ENCODE measurements at places on chromosomes 1 and 21.

DNA sequence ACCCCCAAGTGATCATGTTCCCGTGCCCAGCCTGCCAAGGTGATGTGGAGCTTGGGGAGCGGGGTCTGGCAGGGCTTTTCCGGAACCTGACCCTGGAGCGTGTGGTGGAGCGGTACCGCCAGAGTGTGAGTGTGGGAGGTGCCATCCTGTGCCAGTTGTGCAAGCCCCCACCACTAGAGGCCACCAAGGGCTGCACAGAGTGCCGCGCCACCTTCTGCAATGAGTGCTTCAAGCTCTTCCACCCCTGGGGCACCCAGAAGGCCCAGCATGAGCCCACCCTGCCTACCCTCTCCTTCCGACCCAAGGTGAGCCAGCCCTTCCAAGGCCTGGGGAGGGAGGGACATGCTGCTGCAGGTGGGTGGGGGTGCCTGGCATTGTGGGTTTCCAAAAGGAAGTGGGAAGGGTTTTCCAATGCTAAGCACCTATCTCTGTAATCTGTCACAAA lies 2.3 kb downstream of the TRIM46 start:
- DNase-seq: no peak

GRCh38 chr21:42237577-42237976 lies 18.6 kb downstream of the ABCG1 start:
- no peak for DNase-seq

- DNase-seq: no peak
Observed at GRCh38 chr1:32861904-32862695, 8.6 kb downstream of the FNDC5 start.

GRCh38 chr1:25705699-25706098 lies 89.1 kb downstream of the MAN1C1 start:
- no peak for DNase-seq

DNA sequence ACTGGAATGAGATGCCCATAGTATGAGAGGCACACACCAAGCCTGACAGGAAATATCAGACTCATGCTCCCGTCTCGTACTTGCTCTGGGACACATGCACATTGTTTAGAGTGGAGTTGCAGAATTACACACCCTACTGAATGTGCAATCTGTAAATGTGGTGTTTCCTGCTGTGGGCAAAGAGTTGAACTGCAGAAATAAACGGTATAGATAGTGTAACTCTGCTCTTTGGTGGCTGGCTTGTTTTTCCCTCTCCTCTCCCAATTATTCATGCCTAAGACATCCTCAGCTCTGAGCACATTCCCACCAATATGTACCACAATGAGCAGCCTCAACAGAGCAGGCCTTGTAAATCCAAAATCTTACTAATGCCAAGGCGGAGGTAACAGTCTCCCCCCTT lies 90.1 kb upstream of the DIRAS3 start:
- no peak for DNase-seq

DNA sequence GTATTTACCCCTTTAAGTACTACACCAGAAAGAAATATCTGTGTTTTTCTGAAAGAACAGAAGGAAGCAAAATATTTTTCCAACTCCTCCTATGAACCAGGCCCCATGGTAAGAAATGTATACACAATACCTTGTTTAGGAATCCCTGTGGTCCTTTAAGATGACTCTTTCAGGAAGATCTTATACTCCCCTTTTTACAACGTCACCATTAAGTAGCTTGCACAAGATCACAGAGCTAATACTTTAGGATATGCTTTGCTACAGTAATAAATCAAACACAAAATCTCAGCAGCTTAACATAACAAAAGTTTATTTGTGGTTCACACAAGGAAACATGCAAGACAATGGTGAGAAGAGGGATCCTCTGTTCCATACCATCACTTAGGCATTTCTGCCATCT lies 8.8 kb upstream of the LAMB3 start:
- no peak for DNase-seq

DNA sequence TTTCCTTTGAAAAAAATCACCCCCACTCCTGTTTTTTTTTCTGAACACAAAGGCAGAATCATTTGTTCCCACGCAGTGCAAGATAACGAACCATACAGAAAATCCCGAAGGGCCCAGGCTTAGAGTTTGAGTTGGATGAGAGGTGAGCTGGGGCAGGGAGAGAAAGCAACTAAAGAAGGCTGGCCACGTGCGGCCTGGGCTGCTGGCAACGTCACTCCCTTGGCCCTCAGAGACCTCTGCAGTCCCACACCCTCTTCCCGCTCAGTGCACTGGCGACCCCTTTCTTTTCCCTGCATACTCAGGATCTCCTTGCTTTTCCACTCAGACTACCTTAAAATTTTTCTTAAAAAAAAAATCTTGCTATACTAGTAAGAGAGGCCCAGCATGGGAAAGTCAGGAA lies 28.2 kb upstream of the CRNN start:
- DNase-seq: no peak

GRCh38 chr21:46022551-46023525 lies 41.3 kb downstream of the COL6A1 start:
- no peak for DNase-seq

DNA sequence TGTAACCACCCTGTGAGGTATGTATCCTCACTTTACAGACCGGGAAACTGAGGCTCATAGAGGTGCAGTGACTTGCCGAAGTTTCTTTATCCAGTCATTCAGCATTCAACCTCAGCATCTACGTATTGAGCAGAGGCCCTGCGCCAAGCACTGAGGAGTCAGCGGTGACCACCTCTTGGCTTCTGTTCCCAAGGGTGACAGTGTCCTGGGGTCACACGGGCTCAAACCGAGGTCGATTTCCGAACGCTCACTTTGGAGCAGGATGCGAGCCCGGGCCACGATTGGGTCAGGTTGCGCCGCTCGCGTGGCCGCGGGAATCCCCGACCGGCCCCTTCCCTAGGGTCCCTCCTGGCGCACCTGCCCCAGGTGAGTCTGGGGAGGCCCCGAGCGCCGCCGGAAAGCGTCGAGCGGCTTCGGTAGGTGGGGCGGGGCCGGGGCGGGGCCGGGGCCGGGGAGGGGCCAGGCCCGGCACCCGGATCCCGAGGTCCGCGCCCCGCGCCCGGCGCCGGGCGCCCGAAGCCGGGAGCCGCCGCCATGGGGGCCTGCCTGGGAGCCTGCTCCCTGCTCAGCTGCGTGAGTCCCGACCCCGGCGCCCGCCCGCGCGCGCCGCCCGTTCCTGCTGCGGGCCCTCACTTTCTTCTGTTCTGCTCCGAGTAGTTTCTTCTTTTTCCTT lies at the start of gene SERINC2:
Gene SERINC2 (plus strand): TSS at position 482 of the 673 bp plus-strand sequence. CDS start 53 bp downstream, at position 535.
- no peak for DNase-seq

GRCh38 chr21:42534421-42535378 lies 21.0 kb downstream of the SLC37A1 start:
- no peak for DNase-seq

- no peak for DNase-seq
Observed at GRCh38 chr1:241610056-241610815, 29.9 kb downstream of the CHML start.

DNA sequence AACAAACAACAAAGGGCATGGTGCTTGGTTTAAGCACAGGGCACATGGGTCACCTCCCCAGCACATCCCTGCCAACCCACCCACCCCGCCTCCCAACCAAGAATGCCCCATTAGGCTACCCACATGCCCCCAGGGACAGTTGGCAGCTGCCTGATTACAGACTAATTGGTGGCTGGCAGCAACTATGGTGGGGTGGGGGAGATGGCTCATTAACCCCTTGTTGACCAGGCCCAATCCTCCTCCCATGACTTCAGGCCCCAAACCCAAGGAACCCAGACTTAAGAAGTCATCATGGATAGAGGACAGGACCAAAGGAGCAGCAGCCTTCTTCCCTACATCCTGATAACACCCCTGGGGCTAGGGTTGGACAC lies 1.3 kb downstream of the RIMS3 start:
- DNase-seq: no peak

DNA sequence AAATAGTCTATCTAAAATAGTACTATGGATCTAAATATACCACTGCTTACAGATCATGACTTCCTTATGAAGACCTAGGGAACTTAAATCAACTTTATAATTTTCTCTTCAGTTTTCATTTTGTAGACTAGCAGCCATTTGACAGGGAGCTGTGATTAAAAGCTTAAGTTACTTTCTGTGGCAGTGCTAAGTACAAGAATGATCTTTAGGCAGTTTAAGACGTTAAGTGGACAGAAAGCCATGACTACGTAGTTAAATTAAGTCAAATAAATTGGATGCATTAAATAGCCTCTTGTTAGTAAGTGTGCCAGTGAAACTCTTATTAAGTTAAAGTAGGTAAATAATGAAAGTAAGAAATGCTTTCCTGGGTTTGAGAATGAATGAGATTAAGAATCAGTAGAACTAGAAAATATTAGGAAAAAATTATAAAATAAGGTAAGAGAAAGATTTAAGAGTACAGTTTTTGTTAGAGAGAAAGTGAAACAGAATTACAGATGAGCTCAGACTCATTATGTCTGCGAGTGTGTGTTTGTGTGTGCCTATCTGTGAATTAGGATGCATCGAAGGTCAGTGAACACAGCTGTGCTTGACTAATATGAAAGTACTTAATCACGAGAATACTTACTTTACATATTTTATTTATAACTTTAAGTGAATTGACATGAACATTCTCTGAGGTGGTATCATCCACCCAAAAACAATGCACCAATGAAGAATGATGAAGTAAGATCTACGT lies 336.9 kb downstream of the KCNT2 start:
- no peak for DNase-seq

Measured in stimulated activated CD8-positive, alpha-beta memory T cell treated with anti-CD3 and anti-CD28 coated beads, Interleukin-15, amount 100 ng/mL, for 1 hour (primary cell).